ENCODE measurements at places on chromosomes 12 and 14. TPM values are rescaled to one million over a fixed set of nuclear protein-coding genes. Genes with fewer than 3 reads are reported as not detected.
A peak's percentile ranks its signal among the peaks of the same experiment; 100 is the strongest.

GRCh38 chr14:89458713-89459420, 41.8 kb upstream of the FOXN3 start:
- no peak for DNase-seq

DNA sequence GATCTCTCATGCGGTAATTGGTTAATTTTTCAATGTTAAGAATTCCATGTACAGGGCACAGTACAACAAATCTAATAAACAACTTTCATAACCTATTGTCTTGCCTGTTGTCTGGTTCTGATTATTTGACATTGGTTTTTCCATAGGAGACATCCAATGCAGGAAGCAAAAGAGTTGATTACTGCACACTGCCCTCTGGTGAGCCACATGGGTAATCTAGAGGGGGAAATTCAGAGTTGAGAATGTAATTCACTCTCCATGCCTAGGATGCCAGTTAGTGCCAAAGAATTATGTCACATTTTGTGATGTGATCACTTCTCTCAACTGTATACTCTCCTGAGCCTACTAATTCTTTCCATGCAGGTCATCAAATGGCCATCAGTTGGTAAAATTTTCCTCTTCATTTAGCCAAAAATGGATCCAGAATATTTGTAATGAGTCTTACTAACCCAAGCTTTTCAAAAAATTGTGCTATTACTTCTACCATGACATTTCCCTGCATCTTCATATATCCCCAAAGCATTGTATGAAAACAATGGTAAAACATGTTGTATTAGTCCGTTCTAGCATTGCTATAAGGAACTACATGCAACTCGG, 17.7 kb upstream of the CCDC91 start:
- peak; percentile 31 for DNase-seq

KRT6C gene
- not detected for polyA plus RNA-seq

- DNase-seq = no peak
Measured at GRCh38 chr12:46523446-46523845, 150.9 kb upstream of the SLC38A2 start.

DNA sequence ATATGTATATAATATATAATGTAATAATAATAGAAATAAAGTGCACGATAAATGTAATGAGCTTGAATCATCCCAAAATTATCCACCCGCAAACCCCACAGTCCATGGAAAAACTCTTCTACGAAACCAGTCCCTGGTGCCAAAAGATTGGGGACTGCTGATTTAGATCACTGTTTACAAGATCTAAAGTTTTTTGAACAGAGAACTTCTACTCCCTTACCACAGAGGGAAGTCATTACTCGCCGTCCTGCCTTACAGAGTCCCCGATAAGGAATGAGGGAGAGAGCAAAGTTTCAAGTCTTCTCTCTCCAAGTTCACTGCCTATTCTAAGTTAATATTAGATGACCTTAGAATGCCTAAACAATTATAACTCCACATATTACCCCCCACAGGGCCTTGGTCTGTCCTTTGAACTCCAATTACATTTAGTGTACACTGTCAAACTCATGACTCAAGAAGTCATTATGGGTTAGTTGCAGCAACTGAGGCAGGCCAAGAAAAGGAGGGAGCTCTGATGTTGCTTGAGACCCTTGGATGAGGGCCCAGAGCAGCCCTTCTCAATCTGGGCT, 21.8 kb upstream of the DHRS4 start:
- no peak for DNase-seq

DNA sequence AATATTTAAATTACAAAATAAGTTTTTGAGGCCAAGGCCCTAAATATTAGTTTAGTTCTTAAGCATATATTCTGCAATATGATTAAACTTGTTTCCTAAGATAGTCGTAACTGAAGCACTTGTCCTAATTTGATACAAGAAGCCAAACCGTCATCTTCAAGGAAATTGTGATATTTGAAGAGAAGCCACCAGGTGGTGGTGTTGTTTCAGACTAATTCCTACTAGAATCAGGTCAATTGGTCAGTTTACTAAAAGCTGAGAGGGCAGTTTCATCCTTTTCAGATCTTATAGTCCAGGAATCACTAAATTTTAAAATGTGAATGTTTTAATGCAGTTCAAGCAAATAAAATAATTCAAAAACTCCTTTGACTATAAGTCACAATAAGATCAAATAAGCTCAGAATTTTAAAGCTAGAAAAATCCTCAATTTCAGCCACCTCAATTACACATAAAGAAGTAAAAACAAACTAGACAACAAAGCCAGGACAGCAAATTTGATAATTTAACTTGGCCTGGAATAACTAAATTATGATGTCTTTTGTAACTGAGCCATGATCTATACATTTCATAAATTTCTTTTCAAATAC, 7.1 kb upstream of the ARL1 start:
- DNase-seq = peak; percentile 46

LALBA gene
- polyA plus RNA-seq = not detected

DNA sequence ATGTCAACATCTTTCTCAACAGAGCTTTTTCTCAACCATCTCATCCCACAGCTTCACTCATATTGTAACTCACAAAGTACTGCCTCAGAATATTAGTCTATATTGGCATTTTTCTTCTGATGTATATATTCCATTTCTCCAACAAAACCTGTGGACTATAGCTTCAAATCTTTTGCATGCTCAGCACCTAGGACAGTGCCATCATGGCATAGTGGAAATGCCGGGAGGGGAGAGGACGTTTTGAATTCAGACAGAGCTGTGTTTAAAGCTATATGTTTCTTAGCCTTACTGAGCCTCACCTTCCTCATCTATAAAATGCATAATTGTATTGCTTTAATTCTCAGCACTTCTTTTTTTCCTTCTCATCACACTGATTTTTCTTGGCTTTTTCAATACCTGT, 452.6 kb downstream of the GALC start:
- no peak for DNase-seq

GRCh38 chr12:22018860-22019259, 27.2 kb upstream of the CMAS start:
- DNase-seq = peak; percentile 19

NXPH4 gene
- 5.1 TPM for polyA plus RNA-seq

- DNase-seq = no peak
Measured at GRCh38 chr12:26871985-26872384, 39.0 kb upstream of the ITPR2 start.

DNA sequence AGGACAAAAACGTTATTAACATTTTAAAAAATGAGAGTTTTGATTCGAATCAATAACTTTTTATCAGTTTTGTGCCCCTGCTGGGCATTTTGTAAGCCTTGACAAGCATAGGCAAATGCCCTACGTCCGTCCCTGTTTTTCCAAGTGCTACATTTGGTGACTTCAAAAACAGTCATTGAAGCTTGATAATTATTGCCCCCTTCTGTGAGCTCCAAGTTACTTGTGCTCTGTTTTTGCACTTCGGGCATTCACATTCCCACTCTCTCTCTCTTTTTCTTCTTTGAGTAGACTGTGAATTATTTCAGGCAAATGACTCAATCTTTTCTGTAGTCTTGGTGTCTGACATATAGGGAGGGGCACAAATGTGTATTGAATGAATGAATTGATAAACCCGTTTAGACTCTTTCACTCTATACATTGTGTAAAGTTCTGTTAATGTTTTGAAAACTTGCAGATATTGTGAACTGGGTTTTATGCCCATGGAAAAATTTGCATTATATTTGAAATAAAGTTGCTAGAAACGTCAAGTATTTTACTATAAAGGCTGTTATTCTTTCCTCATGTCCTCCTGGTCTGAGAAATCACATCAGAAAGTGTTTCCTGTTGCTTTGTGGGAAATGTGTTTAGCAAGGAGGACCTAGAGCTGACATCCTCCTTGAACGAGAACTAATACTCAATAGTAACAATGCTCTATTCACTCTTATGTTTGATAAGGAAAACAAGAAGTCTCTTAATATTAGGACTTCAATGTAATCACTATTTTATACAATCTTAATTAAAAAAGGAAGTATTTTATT, 1.4 kb downstream of the APAF1 start:
- DNase-seq = peak; percentile 19

DNA sequence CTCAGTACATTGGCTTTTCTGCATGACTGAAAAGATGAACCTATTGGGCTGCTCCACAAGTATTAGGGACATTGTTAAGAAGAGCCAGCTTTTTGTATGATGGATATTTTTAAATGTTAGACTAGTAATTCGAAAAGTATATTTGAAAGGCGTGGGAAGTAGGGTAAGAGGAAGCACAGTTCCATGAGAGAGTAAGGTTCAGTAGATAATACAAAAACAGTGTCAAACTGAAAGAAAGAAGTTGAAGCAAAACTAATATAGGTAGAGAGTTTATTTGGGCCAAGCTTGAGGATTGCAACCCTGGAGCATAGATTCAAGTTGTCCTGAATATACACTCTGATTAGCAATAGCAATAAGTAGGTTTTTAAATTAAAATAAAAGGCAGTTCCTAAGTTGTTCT, 193.9 kb downstream of the RASSF9 start:
- no peak for DNase-seq

DNA sequence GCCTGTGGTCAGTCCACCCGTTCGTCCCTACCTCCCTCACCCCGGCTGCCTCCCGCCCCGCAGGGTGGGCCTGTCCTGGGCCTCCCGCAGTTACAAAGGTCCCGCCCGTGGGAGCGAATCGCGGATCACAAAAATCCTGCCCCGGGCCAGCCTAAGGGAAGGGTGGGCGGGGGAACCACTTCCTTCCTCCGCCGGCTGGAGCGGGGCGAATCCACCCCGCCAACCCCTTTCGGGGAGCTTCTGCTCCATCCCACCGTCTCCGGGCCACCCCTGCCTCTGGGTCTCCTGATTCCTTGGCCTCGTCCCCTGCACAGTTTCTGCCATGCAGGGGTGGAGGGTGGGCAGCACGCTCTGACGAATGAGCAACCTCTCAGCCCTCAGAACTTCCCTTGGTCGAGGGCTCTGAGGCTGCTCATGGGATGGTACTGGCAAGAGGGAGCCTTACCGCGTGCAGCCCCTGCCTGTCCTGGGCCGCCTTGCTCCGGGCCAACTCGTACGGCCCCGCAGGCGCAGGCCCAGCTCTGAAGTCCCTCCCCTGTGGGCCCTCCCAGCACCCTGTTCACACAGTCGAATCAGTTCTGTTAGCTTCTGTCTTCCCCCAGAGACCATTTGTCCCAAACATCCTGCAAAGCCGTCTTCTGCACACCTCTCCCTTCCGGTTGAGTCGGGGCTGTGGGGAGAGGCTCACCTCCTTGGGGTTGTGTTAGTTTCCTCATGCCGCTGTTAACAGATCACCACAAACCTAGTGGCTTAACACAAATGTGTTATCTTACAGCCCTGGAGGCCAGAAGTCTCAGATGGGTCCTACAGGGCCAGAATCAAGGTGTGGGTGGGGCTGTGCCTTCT, 589 bp upstream of the HVCN1 start:
- peak; percentile 88 for DNase-seq

GUCY2C gene
- 0.25 TPM for polyA plus RNA-seq

PPP4R4 gene
- polyA plus RNA-seq = 0.07 TPM

DNA sequence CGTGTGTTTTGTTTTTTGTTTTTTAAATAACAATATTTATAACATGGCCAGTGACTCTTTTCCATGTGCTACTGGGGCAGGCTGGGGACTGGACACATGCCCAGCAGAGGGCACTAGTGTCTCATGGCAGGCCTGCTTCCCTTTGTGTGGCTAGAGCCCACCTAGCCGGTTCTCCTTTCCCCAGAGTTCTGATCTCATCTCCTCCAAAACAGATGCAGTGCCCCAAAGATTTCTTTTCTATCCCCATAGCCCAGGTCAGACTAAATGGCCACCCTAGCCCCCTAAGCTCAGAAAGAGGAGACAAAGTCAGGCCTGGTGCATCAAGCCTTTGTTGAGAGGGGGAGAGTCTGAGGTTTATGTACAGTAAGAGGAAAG, 21.2 kb downstream of the PRPF40B start:
- DNase-seq = peak; percentile 58

GRCh38 chr12:2112401-2112800, 59.6 kb downstream of the CACNA1C start:
- DNase-seq = no peak

GALNT6 gene
- polyA plus RNA-seq = 0.70 TPM

All from muscle of back (tissue), 13 donors.